Stimulated activated CD8-positive, alpha-beta memory T cell treated with anti-CD3 and anti-CD28 coated beads, Interleukin-15, amount 100 ng/mL, for 4 hours (primary cell): ENCODE measurements at places on chromosomes 3 and 15.

DNA sequence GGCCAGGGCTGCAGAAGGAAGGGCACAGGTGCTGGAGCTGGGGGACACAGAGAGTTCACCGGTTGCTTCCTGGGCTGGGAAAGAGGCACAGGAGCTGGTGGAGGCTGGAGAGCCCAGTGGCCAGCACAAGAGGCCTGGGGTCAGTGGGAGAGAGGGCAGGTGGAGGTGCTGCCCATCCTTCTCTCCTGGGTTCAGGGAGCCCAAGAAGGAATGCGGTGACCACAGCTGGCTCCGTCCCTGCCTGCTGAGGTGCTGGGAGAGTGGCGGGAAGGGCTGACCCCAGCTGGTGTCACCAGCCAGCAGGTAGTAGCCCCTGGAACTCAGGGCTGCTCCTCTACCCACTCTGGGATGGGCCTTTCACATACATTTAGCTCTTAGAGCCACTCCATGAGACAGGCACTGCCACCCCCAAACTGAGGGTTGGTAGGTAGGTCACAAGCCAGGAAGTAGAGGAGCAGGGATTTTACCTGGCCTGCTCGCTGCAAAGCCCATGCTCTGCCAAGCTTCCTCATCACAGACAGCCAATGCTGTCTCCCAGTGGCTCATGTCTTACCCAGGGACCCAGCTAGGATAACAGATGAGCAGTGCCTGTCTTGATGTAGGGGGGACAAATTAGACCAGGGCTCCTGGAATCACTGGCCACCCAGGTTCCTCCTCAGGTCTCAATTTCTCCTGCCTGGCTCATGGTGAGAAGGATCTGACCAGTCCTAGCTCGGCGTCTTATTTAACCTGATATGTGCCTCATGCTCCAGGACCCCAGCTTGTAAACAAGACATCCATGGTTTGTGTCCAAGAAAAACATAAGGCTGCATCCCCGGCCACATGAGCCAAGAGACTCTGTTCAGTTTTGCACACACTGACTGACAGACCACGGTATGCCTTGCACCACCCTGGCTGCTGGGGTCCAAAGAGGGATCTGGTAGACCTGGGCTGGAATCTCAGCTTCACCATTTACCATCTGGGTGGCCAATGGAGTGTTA lies 119.2 kb downstream of the CORO2B start:
- no peak for DNase-seq

- DNase-seq: peak; percentile 37
Measured at GRCh38 chr3:15647611-15648167, 46.1 kb downstream of the BTD start.

- DNase-seq: no peak
Measured at GRCh38 chr15:69718436-69718835, 265.8 kb downstream of the RPLP1 start.

GRCh38 chr3:50170689-50171088 lies 15.6 kb downstream of the SEMA3F start:
- no peak for DNase-seq
